Renal cortical epithelial cell (primary cell): ENCODE measurements at places on chromosomes 13 and 19.

- peak; percentile 4 for DNase-seq
Measured at GRCh38 chr13:80871481-80871880, 530.6 kb upstream of the SPRY2 start.

DNA sequence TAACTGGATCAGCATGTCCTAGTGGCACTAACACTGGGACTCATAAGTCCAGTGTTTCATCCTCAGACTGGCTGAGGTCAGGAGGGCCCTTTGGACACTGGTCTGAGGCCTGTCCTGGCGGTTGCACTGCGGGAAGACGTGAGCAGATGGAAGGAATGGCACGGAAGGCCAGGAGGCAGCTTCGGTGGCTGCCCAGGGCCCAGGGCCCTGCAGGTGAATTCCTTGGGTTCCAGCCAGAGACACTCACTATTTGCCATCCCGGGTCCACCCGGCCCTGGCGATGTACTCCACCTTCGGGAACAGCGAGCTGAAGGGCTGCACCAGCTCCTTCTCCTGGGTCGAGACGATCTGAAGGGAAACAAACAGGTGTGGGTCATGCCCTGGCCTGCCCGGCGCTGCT, 26.3 kb downstream of the DPP9 start:
- no peak for DNase-seq

GRCh38 chr19:32651729-32652140, 23.2 kb downstream of the ANKRD27 start:
- DNase-seq, result no peak

GRCh38 chr13:101545521-101545920, 93.0 kb downstream of the ITGBL1 start:
- no peak for DNase-seq

DNA sequence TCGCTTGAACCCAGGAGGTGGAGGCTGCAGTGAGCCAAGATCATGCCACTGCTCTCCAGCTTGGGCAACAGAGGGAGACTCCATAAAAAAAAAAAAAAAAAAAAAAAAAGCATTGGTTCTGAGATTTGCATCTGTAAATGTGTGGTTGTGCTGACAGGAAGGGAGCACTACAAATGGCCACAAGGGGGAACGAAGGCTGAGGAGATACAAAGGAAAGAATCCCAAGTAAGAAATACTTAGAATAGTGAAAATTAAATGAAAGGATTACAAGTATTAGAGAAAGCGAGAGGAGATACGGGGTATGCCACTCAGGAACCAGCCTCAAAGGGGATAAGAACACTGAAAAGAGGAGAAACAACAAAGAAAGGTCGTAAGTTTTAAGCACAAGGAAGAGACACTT, 284.9 kb downstream of the KLF12 start:
- peak; percentile 57 for DNase-seq

DNA sequence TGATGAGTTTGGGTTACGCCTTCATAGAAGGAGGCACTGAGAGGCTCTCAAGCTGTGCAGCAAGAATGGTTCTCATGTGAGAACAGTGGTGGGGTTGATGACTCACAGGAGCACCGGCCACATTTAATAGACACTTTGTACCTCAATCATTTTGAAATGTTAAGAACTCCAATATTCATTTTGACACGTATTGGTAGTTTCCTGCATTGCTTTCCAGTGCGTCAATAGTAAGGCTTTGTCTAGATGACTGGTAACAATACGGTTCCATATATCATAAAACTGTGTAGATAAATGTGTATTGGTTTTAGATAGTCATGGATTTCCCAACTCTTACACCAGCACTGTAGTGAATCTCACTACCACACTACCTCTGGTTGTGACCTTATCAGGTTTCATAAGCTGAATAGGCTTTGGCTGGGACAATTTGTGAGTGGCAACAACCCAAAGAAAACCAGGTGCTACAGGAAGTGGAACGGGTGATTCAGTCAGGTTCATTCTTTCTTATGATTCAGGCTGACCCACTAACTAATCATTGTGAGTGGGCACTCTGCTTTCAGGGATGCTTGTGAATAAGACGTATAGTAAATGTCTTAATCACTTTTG, 362.6 kb downstream of the KLF5 start:
- peak; percentile 99 for DNase-seq

- no peak for DNase-seq
Measured at GRCh38 chr19:10432736-10433130, 12.4 kb downstream of the PDE4A start.

DNA sequence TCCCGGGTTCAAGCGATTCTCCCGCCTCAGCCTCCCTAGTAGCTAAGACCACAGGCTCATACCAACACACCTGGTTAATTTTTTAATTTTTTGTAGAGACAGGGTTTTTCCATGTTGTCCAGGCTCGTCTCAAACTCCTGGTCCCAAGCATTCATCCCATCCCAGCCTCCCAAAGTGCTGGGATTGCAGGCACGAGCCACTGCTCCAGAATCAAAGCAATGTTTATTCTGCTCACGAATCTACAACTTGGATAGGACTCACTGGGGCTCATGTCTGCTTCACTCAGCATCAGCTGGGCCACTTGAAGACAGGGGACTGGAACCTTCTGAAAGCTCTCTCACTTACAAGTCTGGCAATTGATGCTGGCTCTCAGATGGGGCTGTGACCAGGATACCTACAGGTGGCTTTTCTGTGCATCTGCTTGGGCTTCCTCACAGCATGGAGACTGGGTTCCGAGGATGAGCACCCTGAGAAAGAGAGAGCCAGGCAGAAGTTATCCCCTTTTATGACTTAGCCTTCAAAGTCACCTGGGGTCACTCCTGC, 8.2 kb upstream of the ZNF792 start:
- no peak for DNase-seq

GRCh38 chr19:18650468-18651041, 13.7 kb downstream of the KLHL26 start:
- no peak for DNase-seq

DNA sequence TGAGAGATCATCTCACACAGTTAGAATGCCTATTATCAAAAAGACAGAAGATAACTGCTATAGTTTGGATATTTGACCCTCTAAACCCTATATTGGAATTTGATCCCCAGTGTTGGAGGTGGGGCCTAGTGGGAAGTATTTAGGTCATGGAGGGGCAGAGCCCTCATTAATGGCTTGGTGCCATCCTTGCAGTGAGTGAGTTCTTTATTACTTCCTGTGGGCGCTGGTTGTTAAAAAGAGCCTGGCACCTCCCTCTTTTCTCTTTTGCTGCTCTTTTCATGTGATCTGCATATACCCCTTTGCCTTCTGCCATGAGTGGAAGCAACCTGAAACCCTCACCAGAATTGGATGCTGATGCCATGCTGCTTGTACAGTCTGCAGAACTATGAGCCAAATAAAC, 66.8 kb downstream of the TDRD3 start:
- DNase-seq, result no peak

DNA sequence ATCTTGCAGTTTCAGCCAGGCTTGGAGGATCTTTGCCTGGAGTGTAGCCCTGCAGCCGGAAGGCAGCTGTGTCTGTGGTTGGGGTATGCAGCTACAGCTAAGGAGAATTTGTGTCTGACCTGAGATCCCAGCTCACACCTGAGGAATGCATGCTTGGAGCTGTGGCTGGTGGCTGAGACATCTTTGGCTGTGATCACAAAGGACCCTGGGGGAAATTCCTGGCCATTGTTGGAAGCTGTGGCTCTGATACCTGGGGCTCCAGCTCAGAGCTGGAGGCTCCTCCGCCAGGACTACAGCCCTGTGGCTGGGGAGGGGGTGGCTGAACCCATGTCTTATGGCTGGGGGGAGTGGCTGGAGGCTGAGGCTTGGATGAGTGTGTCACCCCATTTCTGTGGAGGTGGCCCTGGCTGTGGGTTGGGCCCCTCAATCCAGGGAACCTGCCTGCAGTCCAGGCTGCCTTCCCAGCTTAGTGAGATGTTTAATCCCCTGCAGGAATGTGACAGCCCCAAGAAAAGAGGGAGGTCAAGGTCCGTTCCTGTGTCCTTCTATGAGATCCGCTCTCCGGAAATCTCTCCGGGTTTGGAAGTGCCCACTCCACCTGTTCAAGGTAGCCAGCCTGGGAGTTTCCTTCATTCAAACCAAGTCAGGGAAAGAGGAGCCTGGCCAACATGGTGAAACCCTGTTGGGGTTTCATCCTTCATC, 27.6 kb downstream of the ARHGEF18 start:
- peak; percentile 13 for DNase-seq

- no peak for DNase-seq
Measured at GRCh38 chr19:17409990-17410389, 4.6 kb upstream of the BST2 start.

GRCh38 chr19:56765137-56765536, 75.4 kb downstream of the PEG3 start:
- no peak for DNase-seq

DNA sequence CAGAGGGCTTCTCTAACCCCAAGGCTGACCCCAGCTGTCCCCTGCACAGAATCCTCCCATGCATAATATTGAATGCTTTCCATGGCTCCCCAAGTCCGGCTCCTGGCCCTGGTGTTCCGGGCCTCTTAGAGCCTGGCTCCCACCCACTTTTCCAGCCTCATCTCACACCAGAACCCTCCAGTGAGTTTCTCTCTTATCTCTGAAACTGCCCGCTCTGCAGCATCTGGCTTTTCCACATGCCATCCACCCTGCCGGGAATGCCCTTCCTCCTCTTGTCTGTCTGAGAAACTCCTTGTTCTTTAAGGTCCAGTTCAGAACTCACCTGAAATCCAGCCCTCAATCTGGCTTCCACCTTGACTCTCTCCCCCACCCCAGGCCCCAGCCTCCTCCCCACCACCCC, 6.8 kb downstream of the SYNGR4 start:
- DNase-seq, result no peak

- DNase-seq, result no peak
Measured at GRCh38 chr13:99982731-99983498, 1.3 kb downstream of the ZIC2 start.

DNA sequence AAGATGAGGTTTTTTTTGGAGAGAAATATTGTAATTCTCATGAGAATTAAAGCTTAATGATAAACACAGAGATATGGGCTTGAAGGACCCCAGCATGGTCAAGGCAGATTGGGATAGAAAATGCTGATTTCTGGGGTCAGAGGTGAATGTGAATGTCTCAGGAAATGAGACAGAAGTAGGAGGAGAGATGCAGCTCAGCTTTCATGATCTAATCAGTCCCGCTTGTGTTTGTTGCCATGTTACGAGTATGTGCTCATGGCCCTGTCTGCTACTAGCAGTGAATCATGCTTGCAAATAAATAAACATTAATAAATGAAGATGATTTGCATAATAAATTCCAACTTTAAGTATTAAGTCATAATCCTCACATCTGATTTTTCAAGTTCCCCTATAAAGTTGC, 23.0 kb upstream of the NDFIP2 start:
- peak; percentile 31 for DNase-seq

DNA sequence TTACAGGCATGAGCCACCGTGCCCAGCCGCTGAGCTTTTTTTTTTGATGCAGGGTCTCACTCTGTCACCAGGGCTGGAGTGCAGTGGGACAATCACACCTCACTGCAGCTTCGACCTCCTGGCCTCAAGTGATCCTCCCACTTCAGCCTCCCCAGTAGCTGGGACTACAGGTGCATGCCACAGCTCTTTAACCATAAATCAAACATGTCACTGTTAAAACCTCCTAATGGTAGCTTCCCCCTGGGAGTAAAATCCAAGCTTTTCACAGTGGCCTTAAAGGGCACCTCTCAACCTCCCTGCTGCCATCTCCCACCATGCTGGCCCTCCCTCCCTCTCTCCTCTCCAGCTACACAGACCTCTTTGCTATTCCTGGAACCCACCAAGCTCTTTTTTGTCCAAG, 2.0 kb upstream of the GNG14 start:
- DNase-seq, result no peak

GRCh38 chr13:102692491-102692826, 2.4 kb downstream of the METTL21C start:
- DNase-seq, result peak; percentile 73

- DNase-seq, result peak; percentile 40
Measured at GRCh38 chr13:20369886-20370361, 137.8 kb upstream of the GJB6 start.

DNA sequence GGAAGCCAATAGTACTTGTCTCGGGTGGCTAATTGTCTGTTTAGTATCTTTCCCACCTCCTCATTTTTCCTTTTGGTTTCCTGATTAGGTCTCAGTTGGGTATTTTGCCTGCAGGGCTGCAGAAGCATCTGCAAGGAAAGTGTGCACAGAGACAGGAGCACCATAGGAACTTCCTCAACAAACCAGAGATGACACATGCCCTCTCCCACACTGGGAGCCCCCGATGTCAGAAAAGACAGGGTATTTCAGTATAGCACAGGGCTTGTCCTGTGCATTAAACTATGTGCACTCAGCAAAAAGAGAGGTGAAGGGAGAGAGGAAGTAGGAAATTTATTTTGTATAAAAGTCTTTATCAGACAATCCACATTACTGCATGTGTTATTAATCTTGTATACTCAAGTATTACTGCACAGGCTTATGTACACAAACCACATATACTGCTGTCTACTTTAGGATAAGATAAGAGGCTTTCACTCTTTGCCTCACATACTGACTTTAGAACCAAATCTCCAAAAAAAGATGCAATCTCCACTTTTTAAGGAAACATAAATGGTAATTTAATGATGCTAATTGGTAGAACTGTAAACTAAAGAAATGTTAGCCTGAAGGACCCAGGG, 501.0 kb downstream of the FOXO1 start:
- DNase-seq, result no peak

- DNase-seq, result peak; percentile 34
Measured at GRCh38 chr13:99367663-99368448, 60.7 kb upstream of the GPR183 start.

- DNase-seq, result no peak
Measured at GRCh38 chr13:113766035-113766800, 7.2 kb downstream of the TMEM255B start.

- DNase-seq, result no peak
Measured at GRCh38 chr13:29760544-29760943, 89.9 kb downstream of the UBL3 start.

DNA sequence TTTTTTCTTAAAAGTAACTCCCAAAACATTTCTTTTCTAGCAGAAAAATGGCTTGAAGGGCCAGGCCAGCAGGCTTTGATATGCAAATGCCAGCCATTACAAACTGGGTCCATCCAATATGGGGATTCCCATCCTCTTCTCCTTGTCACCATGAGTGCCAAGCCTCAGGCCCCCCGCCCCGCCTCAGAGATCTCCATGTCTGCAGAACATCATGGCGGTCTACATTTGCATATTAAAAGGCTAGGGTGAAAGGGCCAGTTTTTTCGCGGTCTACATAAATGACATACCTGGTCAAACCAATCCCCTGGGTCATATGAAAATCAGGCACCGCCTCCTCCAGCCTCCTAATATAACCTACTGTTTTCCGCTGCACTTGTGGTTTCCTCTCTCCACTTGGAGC, 1327.6 kb downstream of the UQCRFS1 start:
- DNase-seq, result no peak

- DNase-seq, result peak; percentile 30
Measured at GRCh38 chr19:11256189-11256588, 6.1 kb downstream of the DOCK6 start.
